ENCODE measurements at places on chromosomes 3 and 15.

DNA sequence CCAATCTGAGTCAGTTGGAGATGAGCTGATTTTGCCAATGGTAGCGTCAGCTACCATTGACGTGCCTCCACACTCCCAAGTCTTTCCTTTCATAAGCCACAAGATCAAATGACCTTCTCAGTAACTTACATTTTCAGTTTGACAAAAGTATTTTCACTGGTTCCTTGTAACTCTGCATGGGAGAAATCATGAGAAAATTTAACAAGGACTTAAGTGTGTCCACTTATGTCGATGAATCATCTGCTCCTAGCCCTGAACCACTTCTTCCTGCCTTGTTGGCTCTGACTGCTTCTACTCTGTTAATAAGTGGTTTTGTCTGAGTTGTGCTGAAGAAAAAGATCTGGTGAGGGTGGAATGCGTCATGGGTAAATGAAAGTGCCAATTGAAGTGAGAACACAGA, 101.2 kb downstream of the NFKBIZ start:
- no peak for DNase-seq

GRCh38 chr3:25476639-25477038, 48.6 kb downstream of the RARB start:
- no peak for DNase-seq

GRCh38 chr15:63517202-63517601, 12.8 kb downstream of the USP3 start:
- no peak for DNase-seq

GRCh38 chr3:46337911-46338310, 16.0 kb upstream of the CCR2 start:
- no peak for DNase-seq

GRCh38 chr3:186700267-186700666, 16.9 kb upstream of the KNG1 start:
- DNase-seq, result no peak

GRCh38 chr3:76021376-76021775, 236.0 kb upstream of the ZNF717 start:
- no peak for DNase-seq

DNA sequence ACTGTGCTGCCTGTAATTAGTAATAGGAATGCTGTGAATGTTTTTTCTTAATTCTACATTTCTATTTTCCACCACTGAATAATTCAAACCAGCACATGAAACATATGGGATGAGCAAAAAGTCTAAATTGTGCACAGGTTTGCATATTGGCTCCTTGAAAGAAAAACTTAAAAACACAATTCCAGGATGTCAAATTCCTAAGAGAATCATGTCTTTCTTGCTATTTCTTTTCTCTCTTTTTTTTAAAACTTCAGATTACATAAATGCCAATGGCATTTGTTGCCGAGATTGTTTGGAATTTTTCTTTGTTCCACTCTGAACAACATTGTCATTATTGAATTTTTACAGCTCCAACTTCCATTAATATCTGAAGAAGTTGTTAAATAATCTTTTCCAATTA, 60.8 kb downstream of the VGLL3 start:
- DNase-seq, result no peak

DNA sequence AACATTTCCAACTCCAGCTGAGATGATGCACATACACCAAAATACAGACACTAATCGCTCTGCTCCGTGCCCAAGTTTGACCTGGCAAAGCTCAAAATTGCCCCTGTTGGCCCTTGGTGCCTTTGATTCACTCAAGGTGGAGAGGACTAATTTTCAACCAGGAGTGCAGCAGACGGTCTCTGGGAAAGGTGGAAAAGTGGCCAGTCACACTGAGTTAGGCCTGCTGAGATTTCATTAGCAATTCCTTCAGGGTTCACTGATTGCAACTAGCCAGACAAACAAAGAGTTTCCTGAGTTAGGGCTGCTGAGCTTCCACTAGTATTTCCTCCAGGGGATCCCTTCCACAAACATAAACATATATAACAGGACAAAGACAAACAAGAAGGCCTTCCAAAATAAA, 28.7 kb upstream of the LHFPL4 start:
- no peak for DNase-seq

DNA sequence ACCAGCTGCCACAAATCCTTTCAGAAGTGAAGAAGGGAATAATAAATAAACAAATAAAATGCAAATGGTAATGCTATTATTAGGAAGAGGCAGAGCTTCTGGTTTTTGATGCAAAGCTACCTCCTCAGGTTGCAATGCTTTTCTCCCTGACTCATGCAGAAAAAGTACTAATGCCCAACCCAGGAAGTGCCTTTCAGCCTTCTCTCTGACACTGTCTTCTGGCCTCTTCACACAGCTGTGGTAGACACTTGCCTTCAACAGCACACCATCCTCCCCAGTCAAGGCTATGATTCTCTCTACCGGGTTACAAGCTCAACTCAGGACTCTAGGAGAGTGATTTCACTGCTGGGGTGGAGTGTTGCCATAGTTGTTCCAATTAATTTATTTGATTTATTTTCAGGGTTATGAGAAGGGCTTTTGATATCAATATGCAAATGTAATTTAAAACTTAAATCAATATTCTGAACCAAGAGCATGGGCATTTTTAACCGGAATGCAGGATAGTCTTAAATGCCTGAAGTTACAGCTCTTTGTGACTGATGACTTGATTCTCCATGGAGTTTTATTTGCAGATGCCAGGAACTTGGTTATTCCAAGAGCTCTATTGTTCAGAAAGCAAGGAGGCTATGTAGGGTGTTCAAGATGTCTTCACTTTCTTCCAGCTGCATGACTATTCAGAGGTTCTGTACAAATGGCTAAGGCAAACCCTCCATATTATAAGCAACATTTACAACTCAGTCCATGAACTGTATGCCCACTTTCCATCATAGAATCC, 27.1 kb upstream of the GALNT15 start:
- DNase-seq, result no peak

- DNase-seq, result no peak
Measured at GRCh38 chr15:25693321-25694238, 169.5 kb downstream of the ATP10A start.

DNA sequence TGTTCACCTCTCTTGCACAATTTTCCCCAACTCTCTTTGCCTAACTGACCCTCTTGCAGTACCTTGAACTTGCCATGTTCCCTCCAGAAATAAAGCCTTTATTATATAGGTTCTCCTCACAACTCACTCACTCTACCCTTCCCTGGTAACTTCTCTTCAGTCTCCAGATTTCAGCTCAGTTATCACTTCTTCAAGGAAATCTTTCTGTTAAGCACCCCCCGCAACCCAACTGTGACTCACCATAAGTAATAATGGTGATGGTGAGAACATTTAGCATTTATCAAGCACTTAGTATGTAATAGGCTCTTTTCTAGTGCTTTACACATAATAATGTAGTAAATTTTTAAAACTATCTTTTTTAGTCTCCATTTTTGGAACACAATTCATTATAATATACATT, 8.1 kb upstream of the OR5K1 start:
- DNase-seq, result no peak

GRCh38 chr15:39896846-39897245, 23.2 kb downstream of the GPR176 start:
- DNase-seq, result no peak

- DNase-seq, result no peak
Measured at GRCh38 chr3:41075975-41076374, 123.3 kb upstream of the CTNNB1 start.

DNA sequence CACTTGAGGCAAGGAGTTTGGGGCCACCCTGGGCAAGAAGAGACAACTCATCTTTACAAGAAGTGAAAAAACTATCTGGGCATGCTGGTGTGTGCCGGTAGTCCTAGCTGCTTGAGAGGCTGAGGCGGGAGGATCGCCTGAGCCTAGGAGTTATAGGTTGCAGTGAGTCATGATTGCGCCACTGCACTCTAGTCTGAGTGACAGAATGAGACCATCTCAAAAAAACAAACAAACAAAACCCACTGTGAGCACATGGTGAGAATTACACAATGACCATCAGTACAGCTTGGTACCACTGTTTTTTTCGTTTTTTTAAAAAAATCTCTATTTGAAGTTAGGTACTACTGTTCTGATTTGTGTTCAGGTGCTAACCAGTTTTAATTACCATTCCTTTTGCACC, 13.6 kb downstream of the VPS39 start:
- peak; percentile 60 for DNase-seq

DNA sequence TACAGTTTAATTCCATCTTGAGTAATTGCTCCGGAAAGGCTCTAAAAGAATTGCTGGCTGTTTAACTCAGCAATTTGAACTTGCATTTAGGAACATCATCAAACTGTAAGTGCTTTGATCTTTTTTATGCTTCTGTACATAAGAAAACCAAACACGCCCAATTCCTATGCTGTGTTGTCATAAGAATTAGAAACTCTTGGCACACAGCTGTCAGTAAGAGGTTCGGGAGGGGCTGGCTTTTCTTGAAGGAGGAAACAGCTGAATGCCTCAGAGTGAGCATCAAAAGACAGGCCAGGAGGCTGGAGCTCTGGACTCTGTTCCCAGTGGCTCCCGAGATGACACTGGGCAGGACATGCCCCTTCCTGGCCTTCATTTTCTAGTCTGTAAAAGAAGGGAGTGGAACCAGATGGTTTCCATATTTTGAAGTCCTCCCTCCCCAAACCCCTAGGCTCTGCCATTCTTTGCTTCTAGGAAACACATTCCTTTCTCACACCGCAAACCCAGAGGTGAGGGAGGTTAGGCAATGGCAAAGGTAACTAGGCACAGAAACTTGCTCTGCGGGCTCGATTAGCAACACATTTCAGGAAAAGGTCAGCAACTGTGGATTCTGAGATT, 73.7 kb upstream of the DLG1 start:
- peak; percentile 72 for DNase-seq

- DNase-seq, result no peak
Measured at GRCh38 chr3:69890691-69891090, 108.8 kb upstream of the SAMMSON start.

- no peak for DNase-seq
Measured at GRCh38 chr15:89569090-89569745, 6.1 kb upstream of the TICRR start.

GRCh38 chr3:53890726-53891475, 758 bp downstream of the SELENOK start:
- no peak for DNase-seq

GRCh38 chr3:46191730-46192129, 16.4 kb downstream of the CCR1 start:
- DNase-seq, result no peak

GRCh38 chr15:51243774-51244173, 94.6 kb downstream of the CYP19A1 start:
- DNase-seq, result no peak

- peak; percentile 27 for DNase-seq
Measured at GRCh38 chr3:43867436-43868072, 176.8 kb downstream of the ABHD5 start.

DNA sequence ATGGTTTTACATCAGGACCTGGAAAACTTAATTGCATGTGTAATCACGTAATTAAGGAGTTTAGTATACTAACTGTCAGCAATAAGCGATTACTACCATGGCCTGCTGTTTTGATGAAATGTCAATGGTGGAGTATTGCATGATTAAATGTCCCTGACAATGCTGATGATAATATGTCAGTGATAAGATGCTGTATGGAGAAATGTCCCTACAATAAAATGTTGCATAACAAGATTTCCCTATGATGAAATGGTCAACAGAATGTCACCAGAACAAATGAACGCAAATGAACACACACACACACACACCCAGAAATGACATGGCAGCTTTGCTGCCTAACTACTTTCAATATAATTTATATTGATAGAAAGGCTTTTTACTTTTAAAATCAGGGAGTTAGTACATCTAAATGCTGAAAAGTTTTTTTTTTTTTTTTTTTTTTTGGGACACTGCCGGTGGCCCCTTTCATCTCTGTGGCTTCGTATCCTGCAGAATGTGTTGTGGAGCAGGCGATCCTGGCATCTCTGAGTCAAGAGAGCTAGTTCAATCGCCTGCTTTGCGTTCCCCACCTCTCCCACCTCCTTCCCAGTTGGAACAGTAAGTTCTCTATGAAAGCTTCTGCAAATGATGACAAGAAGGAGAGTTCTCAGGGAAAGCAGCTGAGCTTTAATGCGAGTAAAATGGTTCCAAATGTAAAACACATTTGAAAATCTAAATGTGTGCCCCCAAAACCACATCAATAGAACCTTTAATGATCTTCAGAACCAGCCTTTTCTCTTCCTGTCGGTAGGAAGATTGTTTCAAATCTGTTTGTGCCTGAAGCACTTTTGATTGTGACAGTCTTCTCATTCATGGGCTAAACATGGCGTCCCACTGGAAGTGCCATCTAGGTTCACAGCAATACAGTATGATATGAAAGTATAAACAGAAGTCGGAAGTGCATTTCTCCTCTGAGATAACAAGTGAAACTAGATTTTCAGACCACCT, 170.1 kb upstream of the GBE1 start:
- no peak for DNase-seq

- DNase-seq, result peak; percentile 43
Measured at GRCh38 chr15:65804252-65804931, 12.3 kb upstream of the DENND4A start.

- no peak for DNase-seq
Measured at GRCh38 chr15:77717333-77717990, 84.8 kb upstream of the LINGO1 start.

DNA sequence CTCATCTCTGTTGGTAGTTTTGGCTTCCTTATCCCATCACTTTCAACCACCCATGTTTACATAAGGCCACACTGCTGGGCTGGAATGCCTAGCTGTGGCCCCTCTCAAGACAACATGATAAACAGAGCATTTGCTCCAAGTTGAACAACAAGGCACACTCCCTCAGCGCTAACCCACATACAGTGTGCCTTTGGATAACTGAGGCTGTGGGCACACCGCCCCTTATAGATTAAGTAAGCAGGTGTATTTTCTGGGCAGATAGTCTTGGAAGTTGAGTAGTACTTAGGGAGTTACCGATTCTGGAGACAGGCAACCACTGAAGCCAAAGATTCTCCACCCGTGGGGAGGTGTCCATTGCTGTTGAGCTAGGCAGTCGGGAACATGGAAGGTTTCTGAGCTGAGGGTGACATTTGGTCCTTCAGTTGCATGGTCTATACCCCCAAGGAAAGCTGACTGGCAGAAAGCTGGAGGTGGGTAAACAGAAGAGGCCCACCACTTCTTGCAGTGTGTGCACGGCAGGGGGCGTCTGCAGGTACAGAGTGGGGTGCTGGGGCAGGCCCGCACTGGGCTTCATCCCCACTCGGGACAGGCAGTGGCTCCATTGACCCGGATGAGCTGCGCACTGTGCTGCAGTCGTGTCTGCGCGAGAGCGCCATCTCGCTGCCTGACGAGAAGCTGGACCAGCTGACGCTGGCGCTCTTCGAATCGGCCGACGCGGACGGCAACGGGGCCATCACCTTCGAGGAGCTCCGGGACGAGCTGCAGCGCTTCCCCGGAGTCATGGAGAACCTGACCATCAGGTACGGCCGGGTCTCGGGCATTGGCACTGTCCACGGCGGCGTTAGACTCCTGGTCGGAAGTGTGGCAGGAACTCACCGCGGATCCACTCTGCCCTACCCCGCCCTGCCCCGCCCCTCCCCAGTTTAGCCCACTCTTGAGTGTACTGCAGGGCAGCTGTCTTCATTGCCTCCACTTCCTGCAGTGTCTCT, 16.8 kb downstream of the NOX5 start:
- peak; percentile 17 for DNase-seq

GRCh38 chr3:126926684-126927400, 56.1 kb upstream of the PLXNA1 start:
- DNase-seq, result peak; percentile 65

Measured in fibroblast of the conjunctiva (primary cell).